AG20443 (cell line): ENCODE measurements at places on chromosomes 1 and 21.

GRCh38 chr1:6588893-6589520, 9.2 kb downstream of the ZBTB48 start:
- no peak for DNase-seq

- DNase-seq = no peak
Measured at GRCh38 chr1:117176579-117176978, 34.1 kb downstream of the VTCN1 start.

GRCh38 chr1:59666106-59666505, 148.6 kb upstream of the HOOK1 start:
- DNase-seq = no peak

DNA sequence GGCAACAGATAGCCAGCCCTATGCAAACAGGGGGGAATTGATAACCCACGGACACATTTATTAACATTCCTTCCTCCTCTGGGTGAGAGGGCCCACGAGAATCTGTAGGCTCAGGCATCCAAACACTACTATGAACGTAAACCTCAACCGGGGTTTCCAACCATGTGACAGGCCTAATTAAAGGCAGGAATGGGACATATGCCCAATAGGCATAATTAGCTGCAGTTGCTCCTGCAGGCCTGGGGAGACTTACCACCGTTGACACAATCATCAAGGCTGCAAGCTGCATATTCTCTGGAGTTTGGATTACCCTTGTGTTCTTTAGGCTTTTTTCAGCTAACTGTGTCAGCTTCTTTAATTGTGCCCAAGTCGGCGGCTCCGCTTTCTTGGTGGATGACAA, 22.2 kb upstream of the GBP1 start:
- DNase-seq = no peak

- no peak for DNase-seq
Measured at GRCh38 chr1:160868141-160868540, 5.5 kb upstream of the CD244 start.

GRCh38 chr21:42530167-42530518, 16.5 kb downstream of the SLC37A1 start:
- no peak for DNase-seq

GRCh38 chr1:36450919-36451305, 661 bp upstream of the OSCP1 start:
- DNase-seq = no peak

DNA sequence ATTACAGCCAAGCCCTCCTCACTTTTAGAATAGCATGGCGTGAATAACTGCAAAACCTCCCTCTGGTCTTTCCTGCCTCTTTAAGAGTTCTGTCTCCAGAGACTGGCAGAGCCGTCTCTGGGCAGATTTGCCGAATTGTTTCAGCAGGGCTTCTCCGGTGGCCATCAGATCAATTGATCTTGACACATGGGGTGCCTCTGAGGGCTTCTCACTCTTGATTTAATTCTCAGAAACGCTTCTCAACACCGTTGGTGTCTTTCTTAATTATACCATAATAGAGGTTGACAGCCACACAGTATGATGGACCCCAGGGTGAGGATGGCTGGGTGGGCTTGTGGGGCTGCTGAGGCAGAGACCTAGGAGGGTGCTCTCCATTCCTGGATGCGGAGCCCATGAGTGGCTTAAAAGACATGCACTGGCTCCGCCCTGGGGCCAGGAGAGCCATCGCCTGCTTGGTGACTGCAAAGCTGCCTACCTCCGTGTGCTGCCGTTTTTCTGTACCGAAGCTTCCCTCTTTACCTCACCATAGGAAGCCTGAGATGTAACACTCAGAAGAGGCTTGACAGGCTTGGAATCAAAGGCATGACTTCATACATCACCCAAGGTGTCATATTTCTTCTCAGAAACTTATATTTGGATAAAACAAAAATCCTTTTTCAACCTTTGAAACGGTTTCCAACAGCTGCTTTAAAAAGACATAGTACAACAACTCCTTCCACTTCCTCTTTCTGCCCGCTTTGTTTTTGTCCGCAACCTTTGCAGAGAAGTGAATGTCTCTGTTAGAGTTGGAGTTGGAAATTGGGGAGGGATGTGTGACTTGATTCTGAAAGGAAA, 82.9 kb downstream of the GALNT2 start:
- DNase-seq = no peak

DNA sequence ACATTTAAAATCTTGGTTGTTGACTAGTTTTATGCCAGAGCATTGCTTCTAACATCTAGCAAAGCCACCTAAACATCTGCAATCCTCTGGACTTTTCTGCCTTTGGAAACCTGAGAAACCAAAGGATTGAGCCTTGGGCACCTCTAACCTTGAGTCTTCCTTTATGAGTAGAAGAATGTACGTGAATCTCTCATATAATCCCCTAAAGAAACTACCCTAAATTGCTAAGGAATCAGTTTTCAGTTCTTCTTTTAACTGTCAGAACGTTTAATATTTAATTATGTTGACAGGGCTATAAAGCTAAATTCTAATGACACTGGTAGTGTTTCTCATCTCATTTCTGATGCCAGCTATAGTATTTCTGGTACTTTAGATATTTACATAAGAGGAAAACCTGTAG, 997.3 kb downstream of the AMY1C start:
- DNase-seq = no peak

DNA sequence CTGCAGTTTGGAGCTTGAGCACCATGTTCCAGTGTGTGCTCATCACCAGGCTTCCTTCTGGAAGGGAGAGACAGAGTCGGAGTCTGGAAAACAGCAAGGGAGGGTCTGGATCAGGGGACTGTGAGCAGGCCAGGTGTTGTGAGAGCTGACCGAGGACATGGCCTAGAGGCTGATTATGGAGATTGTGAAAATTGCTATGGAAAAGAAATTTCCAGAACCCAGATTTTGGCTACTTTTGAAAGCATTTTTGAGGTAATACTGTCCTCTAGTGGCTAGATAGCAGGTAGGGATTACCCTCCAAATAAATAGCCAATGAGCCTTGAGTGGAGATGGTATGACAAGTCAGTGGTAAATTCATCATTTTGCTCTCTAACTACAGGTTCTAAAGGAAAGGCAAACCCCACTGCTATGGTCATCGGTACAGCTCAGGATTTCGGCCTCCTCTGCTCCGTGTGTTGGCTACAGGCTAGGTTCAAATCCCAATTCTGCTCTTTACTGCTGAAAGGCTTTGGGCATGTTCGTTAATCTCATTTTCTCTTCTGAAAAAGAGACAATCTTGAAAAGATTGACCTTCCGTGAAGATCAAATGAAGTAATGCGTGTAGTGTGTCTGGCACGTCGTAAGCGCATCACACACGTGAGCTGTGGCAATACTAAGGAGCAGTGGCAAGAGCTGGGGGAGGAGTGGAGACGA, 1.0 kb upstream of the HAO2 start:
- DNase-seq = peak; percentile 74

DNA sequence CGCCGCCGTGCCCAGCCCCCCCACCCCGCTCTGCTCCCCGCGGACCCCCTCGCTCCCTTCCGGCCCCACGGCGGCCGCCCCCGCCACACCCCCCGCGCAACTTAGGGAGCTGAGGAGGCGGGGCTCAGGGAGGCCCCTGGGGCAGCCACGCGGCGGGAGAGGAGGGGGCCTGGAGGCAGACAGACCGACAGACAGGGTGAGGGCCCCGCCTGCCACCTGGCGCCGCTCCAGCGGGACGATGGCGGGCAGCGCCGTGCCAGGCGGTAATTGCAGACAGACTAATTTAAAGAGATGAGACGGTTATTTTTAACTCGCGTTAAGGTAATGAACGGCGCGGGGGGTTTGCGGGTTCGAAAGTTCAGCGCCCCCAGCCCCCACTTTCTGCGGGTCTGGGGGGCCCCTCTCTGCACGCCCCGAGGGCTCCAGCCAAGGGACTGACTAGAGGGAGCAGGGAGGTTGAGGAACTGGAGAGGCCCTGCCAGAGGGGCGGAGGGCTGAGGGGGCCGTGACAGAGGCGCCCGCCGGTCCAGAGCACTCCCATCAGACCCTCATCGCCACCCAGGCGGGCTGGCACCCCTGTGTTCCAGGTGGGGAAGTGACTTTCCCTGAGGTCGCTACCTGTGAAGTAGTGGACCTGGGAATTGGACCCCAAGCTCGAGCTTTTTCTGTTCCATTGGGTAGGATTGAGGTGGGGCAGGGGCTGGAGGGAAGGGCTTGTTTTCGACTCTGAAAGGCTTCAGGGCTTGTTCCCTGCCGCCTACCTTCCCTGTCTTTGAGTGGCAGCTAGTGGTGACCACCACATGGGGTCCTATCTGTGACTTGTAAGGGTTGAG, 5.4 kb downstream of the FOXO6 start:
- DNase-seq = no peak

DNA sequence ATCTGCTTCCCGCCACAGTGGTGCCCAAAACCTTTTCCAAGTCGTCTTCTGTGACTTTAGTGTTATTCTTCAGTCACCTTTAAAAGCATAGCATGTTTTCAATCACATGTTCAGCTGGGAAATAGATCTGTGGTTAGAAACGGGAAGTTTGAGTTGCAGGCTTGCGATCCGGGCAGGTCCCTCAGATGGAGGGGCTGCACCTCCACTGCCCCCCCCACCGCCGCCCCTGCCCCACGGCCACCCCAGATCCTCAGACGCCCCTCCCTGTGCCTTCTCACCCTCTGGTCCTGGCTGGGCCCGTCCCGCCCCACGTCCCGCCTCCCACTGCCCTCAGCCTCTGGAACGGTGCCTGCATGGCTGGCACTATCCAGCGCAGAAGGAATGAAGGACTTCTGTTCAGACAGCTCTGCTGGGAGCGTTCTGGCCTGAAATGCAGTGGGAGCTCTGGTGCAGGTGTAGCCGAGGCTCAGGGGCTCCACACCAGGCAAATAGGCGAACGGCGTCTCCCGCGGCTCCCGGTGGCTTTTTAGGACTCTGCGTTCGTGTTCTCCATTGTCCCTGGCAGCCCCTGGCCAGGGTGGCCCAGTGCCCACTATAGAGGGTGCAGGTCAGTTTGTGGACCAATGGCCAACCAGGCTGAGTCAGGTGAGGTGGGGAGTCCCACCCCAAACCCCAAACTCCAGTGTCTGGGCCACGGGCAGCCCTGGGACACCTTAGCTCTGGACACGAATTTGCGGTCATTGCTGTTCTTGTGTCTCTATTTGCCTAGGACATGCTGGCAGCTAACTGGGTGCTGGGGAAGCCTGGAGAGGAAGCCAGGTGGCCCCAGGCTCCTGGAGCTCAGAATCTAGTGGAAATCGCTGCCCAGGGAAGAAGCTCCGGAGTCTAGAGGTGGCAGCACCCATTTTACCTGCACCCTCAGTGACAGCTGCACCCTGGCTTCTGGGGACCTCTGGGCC, 67.1 kb downstream of the FAAP20 start:
- DNase-seq = no peak

DNA sequence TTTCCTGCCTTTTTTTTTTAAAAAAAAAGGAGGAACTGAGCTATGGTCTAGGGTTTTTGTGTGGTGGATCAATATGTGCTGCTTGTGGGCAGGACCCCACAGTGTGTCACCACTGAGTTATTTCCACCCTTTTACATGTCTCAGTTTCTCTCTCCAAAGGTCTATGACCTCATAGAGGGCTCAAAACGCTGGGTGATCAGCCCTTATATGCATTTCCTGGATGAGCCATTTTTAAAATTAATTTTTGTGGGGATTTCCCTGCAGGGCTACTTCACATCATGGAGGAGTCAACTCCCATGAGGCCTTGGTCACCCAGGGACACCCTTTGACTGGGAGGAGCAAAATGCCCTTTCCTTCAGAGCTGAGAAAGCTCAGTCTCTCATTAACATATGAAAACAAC, 20.7 kb upstream of the HAO2 start:
- no peak for DNase-seq

DNA sequence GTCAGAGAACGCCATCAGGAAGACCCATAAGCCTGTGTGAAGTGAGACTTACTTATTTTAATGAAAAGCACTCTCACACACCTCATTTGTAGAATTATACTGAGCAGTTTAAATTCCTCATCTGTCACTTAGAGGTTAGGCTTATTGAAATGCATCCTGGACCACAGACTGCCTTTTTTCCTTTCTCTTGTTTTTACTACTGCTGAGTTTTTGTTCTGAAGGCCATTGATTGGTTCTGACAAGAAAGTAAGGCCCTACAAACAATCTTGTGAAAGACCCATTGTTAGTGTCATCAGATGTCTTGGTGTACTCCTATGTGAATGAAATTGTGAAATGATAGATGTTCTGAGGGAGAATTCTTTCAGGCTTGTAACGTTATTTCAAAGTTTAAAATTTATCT, 1343.3 kb upstream of the ADGRL2 start:
- no peak for DNase-seq

DNA sequence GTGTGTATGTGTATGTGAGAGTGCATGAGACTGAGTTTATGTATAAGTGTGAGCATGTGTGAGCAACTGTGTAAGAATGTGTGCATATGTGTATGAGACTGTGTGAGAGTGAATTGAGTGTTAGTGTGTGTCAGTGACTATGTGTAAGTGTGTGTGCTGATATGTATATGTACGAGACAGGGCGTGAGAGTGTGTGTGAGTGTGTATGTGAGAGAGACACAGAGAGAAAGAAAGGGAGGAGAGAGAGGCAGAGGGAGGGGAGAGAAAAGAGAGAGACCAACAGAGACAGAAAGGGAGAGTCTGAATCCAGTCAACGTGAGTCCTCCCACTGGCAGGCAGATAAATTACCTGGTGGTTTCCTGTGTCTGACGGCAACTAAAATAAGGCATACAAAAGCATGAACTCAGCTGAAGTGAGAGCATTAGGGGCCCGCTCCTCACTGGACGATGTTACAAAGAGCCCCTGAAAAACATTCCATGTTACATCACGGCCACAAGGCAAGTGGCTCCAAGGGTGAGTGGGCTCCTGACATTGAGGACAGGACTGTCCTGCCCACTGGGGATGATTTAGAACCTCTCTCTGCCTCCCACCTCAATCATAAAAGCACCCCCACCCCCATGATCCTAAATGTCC, 66.6 kb upstream of the TIAM1 start:
- DNase-seq = no peak

DNA sequence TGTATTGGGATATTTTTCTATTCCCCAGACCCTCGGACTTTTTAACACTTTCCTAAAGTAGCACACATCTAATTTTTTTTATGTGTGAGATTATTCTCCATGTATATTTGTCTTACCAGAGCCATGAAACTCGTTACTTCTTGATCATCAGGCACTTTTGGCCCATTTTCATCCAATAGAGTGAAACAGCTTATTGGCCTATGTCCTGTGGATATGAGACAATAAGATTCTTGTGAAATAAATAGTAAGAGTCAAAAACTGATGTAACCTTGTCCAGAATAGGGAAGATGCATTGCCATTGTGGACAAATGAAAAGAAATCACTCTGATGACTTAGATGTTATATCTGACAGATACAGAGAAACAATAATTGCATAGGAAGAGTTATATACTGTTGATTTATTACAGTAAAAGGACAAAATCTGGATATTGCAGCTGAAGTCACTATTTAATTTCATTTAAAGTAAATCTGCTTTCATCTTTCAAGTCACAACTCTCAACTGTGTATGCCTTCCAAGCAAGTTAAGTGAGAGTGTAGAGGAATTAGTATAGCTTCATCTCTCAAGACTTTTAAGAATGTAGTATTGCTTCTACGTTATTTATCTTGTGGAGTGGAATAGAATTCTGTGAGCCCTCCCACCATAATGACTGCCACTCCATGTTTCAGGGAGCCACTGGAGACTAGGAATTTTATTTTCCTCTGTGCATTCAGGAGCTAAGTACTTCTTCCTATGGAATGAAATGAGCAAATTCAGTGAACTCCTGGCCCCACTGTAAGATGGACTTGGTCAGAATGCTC, 86.9 kb downstream of the ADAMTS1 start:
- no peak for DNase-seq
